ENCODE measurements at places on chromosomes 2 and 18. TPM values are rescaled to one million over a fixed set of nuclear protein-coding genes. Genes with fewer than 3 reads are reported as not detected.

ALK gene
- polyA plus RNA-seq, result 0.17 TPM

TET3 gene
- polyA plus RNA-seq, result 24.8 TPM

KCNG3 gene
- polyA plus RNA-seq, result 1.0 TPM

CCDC85A gene
- polyA plus RNA-seq, result 1.9 TPM

FIGN gene
- 12.2 TPM for polyA plus RNA-seq

FAM124B gene
- 2.3 TPM for polyA plus RNA-seq

ANO7 gene
- polyA plus RNA-seq, result 1.7 TPM

ITPRID2 gene
- 195 TPM for polyA plus RNA-seq

LRRC30 gene
- 0.29 TPM for polyA plus RNA-seq

RAD51AP2 gene
- polyA plus RNA-seq, result 0.17 TPM

CEP76 gene
- 13.3 TPM for polyA plus RNA-seq

KCNG2 gene
- 0.45 TPM for polyA plus RNA-seq

RTP5 gene
- polyA plus RNA-seq, result 0.06 TPM
